NCI-H146 (cell line): ENCODE measurements at places on chromosomes 2 and 18.

GRCh38 chr2:120915670-120916069, 180.0 kb downstream of the GLI2 start:
- no peak for DNase-seq

DNA sequence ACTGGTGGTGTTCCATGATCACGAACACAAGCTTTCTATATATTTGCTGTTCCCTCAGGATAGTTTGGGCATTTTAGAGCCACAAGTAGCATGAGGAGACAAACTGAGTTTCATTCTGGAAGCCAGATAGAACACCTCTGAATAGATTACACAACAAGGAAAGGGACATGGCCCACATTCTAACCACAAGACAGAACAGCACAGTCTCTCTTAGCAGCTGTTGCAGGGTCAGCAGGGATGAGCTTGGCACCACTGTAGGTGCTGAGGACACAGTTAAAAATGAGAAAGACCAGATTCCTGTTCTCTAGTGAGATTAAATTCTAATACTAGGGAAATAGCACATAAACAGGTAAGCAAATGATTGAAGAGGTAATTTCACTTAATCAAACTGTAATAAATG, 235.3 kb downstream of the ZNF407 start:
- no peak for DNase-seq

GRCh38 chr2:18455236-18455862, 105.1 kb downstream of the RDH14 start:
- no peak for DNase-seq

- no peak for DNase-seq
These were observed 9.0 kb upstream of the EFR3B start for GRCh38 chr2:25032901-25033300.

DNA sequence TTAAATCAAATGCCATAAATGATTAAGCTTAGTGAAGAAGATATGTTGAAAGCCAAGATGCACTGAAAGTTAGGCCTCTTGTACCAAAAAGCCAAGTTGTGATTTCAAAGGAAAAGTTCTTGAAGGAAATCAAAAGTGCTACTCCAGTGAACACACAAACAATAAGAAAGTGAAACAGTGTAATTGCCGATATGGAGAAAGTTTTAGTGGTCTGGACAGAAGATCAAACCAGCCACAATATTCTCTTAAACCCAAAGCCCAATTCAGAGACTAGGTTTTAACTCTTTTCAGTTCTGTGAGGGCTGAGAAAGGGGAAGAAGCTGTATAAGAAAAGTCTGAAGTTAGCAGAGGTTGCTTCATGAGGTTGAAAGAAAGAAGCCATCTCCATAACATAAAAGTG, 101.8 kb upstream of the RPE start:
- no peak for DNase-seq

DNA sequence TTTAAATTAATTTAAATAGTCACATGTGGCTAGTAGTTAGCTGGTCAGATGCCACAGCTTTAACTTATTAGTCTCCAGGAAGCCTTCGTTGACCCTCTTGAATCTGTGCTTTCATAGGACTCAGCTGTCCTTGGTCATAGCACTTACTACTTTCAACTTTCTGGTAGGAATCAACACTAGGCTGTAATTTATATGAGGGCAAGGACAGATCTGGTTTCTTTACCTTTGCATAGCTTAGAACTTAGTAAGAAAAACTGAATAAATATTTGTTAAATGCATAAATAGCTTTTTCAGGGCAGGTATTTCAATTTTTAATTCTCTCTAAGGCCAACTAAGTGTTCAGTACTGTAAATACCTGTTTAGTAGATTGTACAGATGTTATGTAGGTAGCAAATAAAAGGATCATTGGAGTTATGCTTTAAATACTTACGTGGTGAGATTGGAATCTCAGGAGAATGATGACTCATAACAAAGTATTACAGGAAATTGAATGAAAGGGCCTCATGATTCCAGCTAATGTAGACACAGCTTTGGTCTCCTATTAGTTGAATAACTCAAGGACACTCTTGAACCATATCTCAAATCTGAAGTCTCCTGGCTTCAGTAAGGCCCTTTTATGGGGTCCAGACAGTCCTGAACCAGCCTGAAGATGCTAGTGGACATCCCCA, 2.6 kb downstream of the CLIP4 start:
- no peak for DNase-seq

GRCh38 chr2:70133127-70133452, 45.8 kb downstream of the PCBP1 start:
- DNase-seq: no peak

- no peak for DNase-seq
These were observed 208.0 kb downstream of the RBM43 start for GRCh38 chr2:151053661-151053990.

- no peak for DNase-seq
These were observed 57.7 kb downstream of the NBEAL1 start for GRCh38 chr2:203072371-203072770.

- no peak for DNase-seq
These were observed 208.9 kb downstream of the MIB1 start for GRCh38 chr18:21949326-21950015.

DNA sequence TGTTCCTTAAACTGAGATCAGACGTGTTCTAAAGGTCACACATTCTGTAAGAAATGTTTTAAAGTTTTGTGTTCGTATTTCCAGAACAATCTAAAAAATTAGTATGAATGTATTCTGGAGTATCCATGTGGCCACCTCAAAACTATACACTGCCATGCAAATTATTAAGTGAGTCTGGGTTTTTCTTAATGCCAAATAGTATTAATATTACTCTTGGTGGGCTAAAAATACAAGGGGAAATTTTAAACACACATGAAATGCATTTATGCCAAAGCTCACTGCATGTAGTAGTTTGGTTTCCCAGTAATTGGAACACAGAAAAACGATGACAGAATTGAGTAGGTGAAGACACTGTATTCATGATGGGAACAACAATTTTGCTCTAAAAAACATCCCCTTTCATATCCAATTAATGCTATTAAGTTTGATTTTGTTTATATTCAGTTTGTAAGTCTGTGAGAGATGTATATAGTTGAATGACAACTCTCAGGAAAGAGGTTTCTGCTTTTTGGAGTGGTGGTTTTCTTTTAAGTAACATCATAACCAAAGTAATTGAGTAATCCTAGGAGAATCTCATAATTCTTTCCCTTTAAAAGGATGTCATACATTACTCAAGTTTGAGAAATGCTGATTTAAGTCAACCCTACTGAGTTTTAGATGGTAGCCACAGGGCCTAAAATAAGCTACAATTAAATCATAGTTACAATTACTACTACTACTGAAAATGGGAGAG, 75.7 kb upstream of the CDCA7 start:
- DNase-seq: no peak

DNA sequence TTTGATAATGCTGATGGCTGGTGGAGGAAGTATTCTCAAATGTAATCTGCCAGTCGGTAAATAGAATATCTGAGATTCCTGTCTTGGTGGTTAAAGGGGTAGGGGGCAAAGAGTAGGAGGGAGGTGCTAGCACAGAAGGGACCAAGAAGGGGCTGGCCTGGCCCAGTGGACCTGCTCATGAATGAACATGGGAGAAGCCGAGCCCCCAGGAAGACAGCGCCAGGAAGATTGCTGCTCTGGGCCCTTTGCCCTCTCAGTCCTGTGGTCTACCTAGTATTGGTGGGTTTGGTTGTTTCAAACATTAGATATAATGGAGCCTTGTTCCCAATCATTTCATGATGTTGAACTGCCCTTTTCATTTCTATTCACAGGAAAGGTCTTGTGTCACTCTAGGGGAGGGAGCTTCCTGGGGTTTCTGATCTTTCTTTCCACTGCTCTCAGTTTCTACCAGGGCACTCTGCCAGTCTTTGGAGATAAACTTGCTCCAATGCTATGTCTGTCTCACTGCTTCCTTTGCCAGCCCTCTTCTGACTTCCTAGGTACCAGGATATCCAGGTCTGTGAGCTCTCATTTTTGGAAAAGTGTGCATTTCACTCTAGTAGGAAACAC, 5.3 kb upstream of the MOCOS start:
- no peak for DNase-seq

DNA sequence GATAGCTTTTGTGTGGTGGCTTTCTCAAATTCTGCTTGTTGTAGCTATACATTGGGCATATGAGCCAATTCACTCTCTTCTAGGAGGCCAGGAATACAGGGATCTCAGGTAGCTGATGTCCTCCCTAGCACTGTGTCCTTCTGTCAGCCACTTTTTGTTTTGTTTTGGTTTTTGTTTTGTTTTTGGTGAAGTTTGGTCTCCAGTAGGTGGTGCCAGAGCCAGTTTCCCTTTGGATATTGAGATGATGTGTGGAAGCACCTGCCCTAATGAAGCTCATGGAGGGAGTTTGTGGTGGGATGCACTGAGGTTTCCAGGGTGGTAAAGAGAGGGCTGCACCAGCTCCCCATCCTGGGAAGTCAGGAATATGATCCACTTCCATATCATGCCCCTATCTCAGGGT, 100.5 kb upstream of the VWC2L start:
- DNase-seq: no peak

- DNase-seq: no peak
These were observed 19.8 kb downstream of the STAT1 start for GRCh38 chr2:190994148-190994547.

DNA sequence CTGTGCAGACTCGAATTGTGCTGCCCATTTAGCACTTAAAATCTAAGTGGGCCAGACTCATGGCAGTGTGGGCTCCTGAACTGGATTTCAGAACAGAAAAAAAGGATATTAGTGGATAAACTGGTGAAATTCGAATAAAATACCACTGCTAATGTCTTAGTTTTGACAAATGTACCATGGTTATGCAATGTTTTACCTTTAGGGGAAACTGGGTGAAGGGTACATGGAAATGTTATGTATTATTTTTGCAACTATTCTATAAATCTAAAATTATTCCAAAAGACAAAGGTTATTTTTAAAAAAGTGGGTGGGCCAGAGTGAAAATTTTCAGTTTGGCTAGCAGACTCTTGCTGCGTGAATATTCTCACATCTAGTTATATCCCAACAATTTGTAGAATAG, 260.6 kb upstream of the CCDC68 start:
- DNase-seq: no peak

DNA sequence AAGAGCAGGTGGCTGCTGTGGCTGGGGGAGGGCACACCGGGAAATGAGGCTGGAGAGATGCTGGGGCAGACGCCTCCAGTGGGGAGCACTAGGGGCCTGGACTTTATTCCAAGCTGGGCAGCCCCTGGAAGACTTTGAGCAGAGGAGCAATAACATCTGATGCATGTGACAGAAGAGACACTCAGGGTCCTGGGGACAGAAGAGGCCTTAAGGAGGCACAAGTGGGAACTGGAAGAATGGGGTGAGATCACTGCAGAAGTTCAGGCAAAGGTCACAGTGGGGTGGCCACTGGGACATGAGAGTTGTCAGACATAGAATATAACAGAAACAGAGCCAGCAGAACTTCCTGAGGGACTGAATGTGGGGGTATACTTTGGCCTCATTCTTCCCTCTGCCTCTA, 24.0 kb downstream of the TGFA start:
- no peak for DNase-seq

DNA sequence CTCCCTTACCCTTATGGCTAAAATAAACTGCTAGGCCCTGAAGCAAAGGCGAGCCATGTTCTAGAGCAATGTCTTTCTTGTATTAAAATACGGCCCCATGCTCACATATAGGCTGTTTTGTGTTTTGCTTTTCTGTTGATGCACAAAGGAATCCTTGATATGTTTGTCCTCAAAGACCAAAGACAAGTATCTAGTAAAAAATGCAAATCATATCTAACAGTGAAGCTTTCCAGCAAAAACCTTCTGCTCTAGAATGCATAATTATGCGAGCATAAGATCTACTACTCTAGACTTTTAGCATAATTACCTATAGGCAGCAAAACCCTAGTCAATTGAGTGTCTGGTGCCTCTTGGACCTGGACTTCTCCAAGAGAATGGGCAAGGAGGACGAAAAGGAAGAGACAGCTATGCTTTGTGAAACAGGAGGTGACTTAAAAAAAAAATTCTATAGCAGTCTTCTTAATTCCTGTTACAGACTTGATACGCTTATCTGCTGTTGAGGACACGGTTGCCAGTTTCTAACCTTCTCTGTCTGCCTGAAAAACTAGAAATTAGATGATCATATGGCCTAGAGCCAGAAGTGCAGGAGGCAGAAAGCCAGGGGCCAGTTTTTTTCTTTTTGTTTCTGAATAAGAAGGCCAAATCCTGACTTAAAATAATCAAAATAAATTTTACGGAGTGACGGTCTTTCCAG, 1.5 kb upstream of the AMMECR1L start:
- no peak for DNase-seq

- no peak for DNase-seq
These were observed 124.2 kb downstream of the MRO start for GRCh38 chr18:50695431-50696176.

DNA sequence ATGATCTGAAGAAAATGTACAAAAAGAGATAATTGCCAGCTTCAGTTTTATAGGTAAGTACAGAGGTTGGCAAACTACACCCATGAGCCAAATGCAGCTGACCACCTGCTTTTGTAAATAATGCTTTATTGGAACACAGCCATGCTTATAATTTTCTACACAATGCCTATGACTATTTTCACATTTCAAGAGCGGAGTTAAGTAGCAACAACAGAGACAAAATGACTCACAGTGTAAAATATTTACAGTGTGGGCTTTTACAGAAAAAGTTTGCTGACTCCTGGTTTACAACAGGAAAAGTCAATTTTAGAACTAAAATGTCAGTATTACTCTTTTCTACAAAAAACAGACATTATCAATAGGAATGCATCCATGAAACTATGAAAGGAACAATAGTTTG, 26.0 kb downstream of the CWC22 start:
- DNase-seq: peak; percentile 4

- no peak for DNase-seq
These were observed 13.1 kb downstream of the QPCT start for GRCh38 chr2:37357530-37357929.

GRCh38 chr2:43212931-43213330, 13.5 kb downstream of the ZFP36L2 start:
- DNase-seq: no peak

GRCh38 chr2:141711627-141712026, 419.2 kb downstream of the LRP1B start:
- no peak for DNase-seq

DNA sequence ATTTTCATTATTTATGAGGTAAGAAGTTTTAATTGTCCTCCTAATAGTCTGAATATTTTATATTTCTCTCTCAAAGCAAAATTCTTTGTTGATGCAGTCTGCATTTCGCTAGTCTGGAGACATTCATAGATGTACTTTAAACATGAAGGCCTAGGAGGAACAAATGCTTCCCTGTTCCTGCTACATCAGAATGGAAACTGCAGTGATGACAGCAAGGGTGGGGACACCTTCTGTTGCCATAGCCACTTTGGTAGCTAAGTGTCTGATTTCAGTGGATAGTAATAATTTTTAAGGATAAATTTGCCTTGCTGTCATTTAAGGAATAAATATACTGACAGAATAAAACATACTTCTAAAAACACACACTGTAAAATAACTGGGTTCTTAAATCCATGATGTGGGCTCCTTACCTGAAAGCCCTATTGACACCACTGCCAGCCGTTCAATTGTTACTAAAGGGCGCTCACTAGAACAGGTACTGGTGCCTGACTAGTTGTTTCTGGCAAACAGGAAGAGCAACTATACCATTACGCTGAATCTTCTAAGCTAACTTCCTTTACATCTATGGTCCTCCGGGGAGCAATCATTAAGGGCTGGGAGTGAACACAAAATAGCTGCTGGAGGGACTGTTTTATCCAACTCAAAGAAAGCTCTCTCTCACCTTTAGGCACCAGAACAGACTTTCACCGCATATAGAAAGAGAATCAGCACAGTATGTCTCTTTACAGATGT, 88.2 kb downstream of the TMEM131 start:
- DNase-seq: no peak
